ENCODE measurements at places on chromosomes 13 and 19.

- no peak for DNase-seq
These were observed 239.4 kb downstream of the COL4A1 start for GRCh38 chr13:110067355-110068175.

DNA sequence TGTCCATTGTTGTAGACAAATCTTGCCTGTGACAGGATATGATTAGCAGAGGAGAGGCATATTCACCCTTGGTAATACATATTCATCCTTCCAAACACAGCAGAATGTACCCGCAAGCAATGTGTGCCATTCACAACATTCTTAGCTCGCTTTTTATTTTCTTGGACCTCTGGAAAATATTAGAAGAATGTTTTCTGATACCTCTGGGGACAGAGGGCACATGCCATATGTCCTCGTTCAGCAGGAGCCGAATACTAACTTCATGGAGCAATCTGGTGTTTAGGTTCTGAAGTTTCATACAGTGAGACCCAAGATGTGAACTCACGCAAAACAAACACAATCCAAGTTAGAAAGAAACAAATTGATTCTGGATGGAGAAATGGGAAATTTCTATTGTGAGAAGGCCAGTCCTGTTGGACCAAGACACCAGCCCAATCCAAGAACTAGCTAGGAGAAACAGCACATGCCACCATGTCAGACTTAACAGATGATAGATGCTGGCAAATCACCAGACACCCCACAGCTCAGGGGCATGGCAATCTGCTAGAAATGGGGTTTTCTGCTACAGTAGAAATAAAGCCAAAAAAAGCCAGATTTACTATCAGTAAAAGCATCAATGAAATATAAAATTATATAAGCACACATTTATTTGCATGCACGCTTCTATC, 297.4 kb downstream of the DCLK1 start:
- DNase-seq: no peak

- DNase-seq: no peak
These were observed 801.9 kb upstream of the SLITRK1 start for GRCh38 chr13:84684048-84684662.

GRCh38 chr19:20470345-20471135, 95.0 kb downstream of the ZNF737 start:
- DNase-seq: no peak

DNA sequence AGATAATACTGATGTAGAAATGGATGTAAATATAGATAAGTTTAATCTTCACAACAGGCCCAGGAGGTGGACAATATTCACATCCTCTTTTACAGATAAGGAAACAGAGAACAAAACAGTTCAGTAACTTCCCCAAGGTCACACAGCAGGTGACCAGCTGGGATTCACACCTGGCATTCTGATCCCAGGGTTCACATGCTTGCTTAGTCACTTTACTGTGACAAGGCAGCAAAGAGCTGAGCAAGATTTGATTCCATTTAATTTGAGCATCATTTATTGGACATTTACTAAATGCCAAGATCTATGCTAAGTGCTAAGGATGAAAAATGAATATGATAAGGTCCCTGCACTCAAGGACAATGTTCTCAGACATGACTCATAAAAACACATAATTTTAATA, 94.1 kb upstream of the STARD13 start:
- DNase-seq: no peak

Data from NCI-H1436 treated with DMSO at 0.1 percent for 48 hours (cell line).